Subcutaneous adipose tissue (tissue), 4 donors: ENCODE measurements at places on chromosomes 7 and 10. TPM values are rescaled to one million over a fixed set of nuclear protein-coding genes. Genes with fewer than 3 reads are reported as not detected.

The SPDYE2 gene
- not detected for total RNA-seq

The HYAL4 gene
- 0.17 TPM for total RNA-seq

The EN2 gene
- not detected for total RNA-seq

The TAS2R41 gene
- not detected for total RNA-seq

The DOCK1 gene
- 41.1 TPM for total RNA-seq

The ANKRD30A gene
- 3.0 TPM for total RNA-seq
